IMR-90 (cell line): ENCODE measurements at places on chromosomes 6 and 20. TPM values are rescaled to one million over a fixed set of nuclear protein-coding genes. Genes with fewer than 3 reads are reported as not detected.

Gene ISM1
- not detected in 2 replicates for total RNA-seq

DNA sequence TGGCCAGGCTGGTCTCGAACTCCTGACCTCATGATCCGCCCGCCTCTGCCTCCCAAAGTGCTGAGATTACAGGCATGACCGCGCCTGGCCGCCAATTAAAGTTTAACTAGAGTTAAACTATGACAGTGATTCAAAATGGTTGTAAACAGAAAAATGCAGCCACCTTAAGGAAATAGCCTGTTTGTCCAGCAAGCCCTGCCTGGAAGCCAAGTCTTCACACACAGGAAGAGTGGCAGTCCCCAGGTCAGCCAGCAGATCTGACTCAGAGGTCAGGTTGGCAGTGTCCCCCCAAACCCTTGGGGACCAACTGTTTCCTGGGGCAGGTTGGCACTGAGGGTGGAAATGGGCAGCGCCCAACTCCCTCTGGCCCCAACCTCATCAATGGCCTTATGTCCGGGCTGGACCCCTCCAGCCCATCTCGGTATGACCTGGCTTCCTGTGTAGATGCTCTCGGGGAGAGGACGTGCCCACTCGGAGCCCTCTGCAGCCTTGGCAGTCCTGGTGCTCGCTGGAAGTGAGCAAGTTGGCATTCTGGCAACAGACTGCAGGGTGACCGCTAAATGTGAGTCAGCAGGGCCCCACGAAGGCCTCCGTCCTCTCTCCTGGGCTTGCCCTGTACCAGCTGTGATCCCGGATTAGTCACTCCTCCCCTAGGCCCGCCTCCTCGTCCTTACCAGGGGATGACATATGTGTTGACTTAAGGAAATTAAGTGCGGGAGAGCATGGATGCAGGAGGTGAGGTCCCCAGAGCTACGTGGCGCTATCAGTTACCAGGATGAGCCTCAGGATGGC lies 9.7 kb upstream of the HSP90AB1 start:
- DNase-seq: peak; percentile 97
- peaks cover 16% of the 10 kb centered on the region for H3K4me1 ChIP-seq
- peak overlapping the region; percentile 58 for H3K4me3 ChIP-seq

Gene NMBR
- total RNA-seq: not detected in 2 replicates

Gene CRISP3
- total RNA-seq: not detected in 2 replicates

Gene FGD2
- total RNA-seq: not detected in 2 replicates

Gene C6orf141
- not detected in 2 replicates for total RNA-seq

Gene TFAP2A
- 0.72 and 1.1 TPM in 2 replicates for total RNA-seq

Gene PSMB1
- 508 and 560 TPM in 2 replicates for total RNA-seq

DNA sequence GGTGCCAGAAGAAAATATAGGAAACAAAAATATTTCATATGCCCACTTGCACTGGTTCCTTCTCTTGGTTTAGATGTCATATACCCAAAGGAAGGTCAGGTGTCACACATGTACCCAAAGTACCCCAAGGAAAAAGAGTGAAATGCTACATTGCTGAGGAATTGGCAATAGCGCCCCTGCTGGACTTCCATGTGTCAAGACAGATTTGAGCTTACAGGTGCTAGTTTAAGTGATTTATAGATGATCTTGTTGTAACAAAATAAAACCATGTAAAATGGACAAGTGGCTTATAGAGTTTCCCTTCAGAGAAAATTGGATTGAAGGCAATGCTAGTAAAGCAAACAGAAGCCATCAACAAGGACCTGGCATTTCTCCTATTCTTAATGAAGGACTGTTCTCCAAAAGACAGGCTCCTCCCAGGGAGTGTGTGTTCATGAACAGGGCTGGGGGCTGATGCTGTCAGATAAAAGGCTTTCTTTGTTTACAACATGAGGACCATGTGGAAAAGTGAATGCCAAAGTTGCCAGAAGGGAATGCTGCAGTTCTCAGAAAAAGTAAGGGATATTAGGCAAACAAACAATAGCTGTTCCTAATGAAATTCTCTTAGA lies 64.3 kb upstream of the PAK5 start:
- no peaks in the 10 kb centered on the region for H3K36me3 ChIP-seq
- no peak overlapping the region for H3K4me3 ChIP-seq
- H3K27ac ChIP-seq: no peak overlapping the region
- no peaks in the 10 kb centered on the region for H3K4me1 ChIP-seq

Gene SYNJ2
- total RNA-seq: 43.3 and 45.2 TPM in 2 replicates

- H3K4me3 ChIP-seq: no peak overlapping the region
- peak; percentile 54 for DNase-seq
- no peak overlapping the region for H3K27ac ChIP-seq
- no peaks in the 10 kb centered on the region; the same call in 1 of the 2 replicates for H3K27me3 ChIP-seq
- no peaks in the 10 kb centered on the region for H3K36me3 ChIP-seq
These were observed 453.0 kb upstream of the SULF2 start for GRCh38 chr20:48238326-48238725.

Gene ALDH5A1
- 0.28 and 0.36 TPM in 2 replicates for total RNA-seq
